ENCODE measurements at places on chromosomes 13 and 19. TPM values are rescaled to one million over a fixed set of nuclear protein-coding genes. Genes with fewer than 3 reads are reported as not detected.

DNA sequence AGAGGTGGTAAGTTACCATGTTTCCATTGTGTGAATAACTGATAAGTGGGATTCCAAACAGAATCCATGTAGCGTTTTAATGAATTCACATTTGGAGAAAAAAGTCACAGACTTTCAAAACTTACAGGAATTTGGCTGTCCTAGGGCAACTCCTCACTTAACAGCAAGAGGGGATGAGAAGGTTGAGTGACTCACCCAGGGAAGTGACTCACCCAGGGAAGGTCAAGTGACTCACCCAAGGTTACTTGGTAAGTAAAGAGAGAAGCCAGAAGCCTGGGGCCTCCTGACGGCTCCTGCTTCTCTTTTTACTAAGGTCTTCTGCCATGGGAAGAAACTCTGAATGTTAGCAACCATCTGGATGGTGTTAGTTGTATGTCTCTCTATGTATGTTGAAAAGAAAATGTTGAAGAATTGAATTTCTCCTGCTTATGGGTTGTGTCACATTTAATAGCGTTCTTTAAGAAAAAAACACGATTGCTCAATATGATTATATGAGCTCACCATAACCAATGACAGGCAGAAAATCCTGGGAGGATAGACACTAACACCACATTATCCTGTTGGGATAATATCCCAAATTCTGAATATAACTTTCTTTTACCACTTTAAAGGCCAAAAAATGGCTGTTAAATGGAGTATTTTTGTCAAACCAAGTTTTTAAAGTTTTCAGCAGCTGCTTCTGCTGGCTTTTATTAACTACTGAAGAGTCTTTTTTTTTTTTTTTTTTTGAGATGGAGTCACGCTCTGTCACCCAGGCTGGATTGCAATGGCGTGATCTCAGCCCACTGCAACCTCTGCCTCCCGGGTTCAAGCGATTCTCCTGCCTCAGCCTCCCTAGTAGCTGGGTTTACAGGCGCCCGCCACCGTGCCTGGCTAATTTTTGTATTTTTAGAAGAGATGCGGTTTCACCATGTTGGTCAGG lies 195.6 kb downstream of the GGACT start:
- H3K27ac ChIP-seq: peak overlapping the region; percentile 40
- H3K36me3 ChIP-seq: no peaks in the 10 kb centered on the region

The PLIN4 gene
- 2.8 TPM for total RNA-seq

The PIK3R2 gene
- 25.0 TPM for total RNA-seq

The SIGLEC12 gene
- total RNA-seq: not detected

The KLF1 gene
- 0.31 TPM for total RNA-seq

The BCL2L12 gene
- 10.9 TPM for total RNA-seq

GRCh38 chr13:36258831-36259230 lies 38.8 kb downstream of the CCDC169 start:
- no peaks in the 10 kb centered on the region for H3K27me3 ChIP-seq
- peak; percentile 52 for DNase-seq
- no peak overlapping the region for H3K4me3 ChIP-seq
- no peak overlapping the region for H3K27ac ChIP-seq
- no peaks in the 10 kb centered on the region for H3K36me3 ChIP-seq

- H3K4me3 ChIP-seq: no peak overlapping the region
- H3K36me3 ChIP-seq: no peaks in the 10 kb centered on the region
- peaks cover 23% of the 10 kb centered on the region for H3K4me1 ChIP-seq
- no peak overlapping the region for H3K27ac ChIP-seq
These were observed 20.5 kb upstream of the VSTM2B start for GRCh38 chr19:29505097-29505824.

GRCh38 chr13:45332831-45333219 lies 8.2 kb downstream of the TPT1 start:
- H3K27me3 ChIP-seq: no peaks in the 10 kb centered on the region
- H3K27ac ChIP-seq: no peak overlapping the region
- peaks cover 32% of the 10 kb centered on the region for H3K36me3 ChIP-seq
- DNase-seq: no peak
- H3K4me3 ChIP-seq: no peak overlapping the region
- H3K4me1 ChIP-seq: peaks cover 9% of the 10 kb centered on the region
